ENCODE measurements at places on chromosomes 7 and 10. TPM values are rescaled to one million over a fixed set of nuclear protein-coding genes. Genes with fewer than 3 reads are reported as not detected.

The RNF148 gene
- total RNA-seq, result 2.2 TPM

The FAS gene
- total RNA-seq, result 52.5 TPM

The GPRIN2 gene
- 9.1 TPM for total RNA-seq

The A1CF gene
- not detected for total RNA-seq

The SPDYE2B gene
- total RNA-seq, result not detected

The SPDYE18 gene
- 0.23 TPM for total RNA-seq

The HDAC9 gene
- 25.7 TPM for total RNA-seq

The CHRM2 gene
- not detected for total RNA-seq

The COBL gene
- total RNA-seq, result 6.6 TPM

The SPAM1 gene
- not detected for total RNA-seq

The JAKMIP3 gene
- total RNA-seq, result under 0.01 TPM

The SEC24C gene
- total RNA-seq, result 66.1 TPM

The PPP2R2D gene
- total RNA-seq, result 28.6 TPM

The LIPJ gene
- not detected for total RNA-seq

The CPXM2 gene
- 1.9 TPM for total RNA-seq

The TUBB8 gene
- 0.29 TPM for total RNA-seq

The SPDYE16 gene
- not detected for total RNA-seq

The POLR2J2 gene
- not detected for total RNA-seq

The MACROH2A2 gene
- total RNA-seq, result 62.8 TPM

The PLAU gene
- 970 TPM for total RNA-seq

The EXOC4 gene
- 41.3 TPM for total RNA-seq

The BAIAP2L1 gene
- 46.8 TPM for total RNA-seq

The C10orf88 gene
- 3.9 TPM for total RNA-seq

The FOXI2 gene
- not detected for total RNA-seq

The ZRANB1 gene
- total RNA-seq, result 13.9 TPM

The ADARB2 gene
- under 0.01 TPM for total RNA-seq

The HOGA1 gene
- total RNA-seq, result 10.8 TPM

The SPDYE8 gene
- not detected for total RNA-seq

The IDI2 gene
- not detected for total RNA-seq

The BMPER gene
- 0.29 TPM for total RNA-seq

Data from epithelial cell of proximal tubule (primary cell).